ENCODE measurements at places on chromosomes 3 and 15. TPM values are rescaled to one million over a fixed set of nuclear protein-coding genes. Genes with fewer than 3 reads are reported as not detected.

Gene LYZL4
- polyA plus RNA-seq = not detected

Gene GAP43
- polyA plus RNA-seq = 9.6 TPM

Gene ACTC1
- 37.6 TPM for polyA plus RNA-seq

Gene ZNF774
- polyA plus RNA-seq = 0.82 TPM

Gene RETNLB
- not detected for polyA plus RNA-seq

Gene GRIP2
- 2.5 TPM for polyA plus RNA-seq

Gene GCSAM
- not detected for polyA plus RNA-seq

Gene SMCO1
- not detected for polyA plus RNA-seq

Gene WDR72
- 1.6 TPM for polyA plus RNA-seq

Gene RHOV
- polyA plus RNA-seq = 1.5 TPM

Gene RLBP1
- polyA plus RNA-seq = 0.05 TPM

Gene PRR20G
- 0.67 TPM for polyA plus RNA-seq

Gene CCDC13
- polyA plus RNA-seq = 0.06 TPM

Gene ARL6IP5
- polyA plus RNA-seq = 24.9 TPM

Gene SPINK8
- polyA plus RNA-seq = not detected

Gene AADACL2
- polyA plus RNA-seq = not detected

Gene EAF1
- polyA plus RNA-seq = 16.8 TPM

Gene SKOR1
- 0.03 TPM for polyA plus RNA-seq

Gene AMIGO3
- 13.1 TPM for polyA plus RNA-seq

Gene CELF6
- polyA plus RNA-seq = 0.09 TPM

Gene STARD9
- 3.3 TPM for polyA plus RNA-seq

Gene PLA1A
- polyA plus RNA-seq = not detected

Gene INKA1
- polyA plus RNA-seq = 4.8 TPM

Gene MYO5C
- 7.7 TPM for polyA plus RNA-seq

Gene CD200
- 25.0 TPM for polyA plus RNA-seq

Gene CFAP161
- polyA plus RNA-seq = 0.05 TPM

Gene ADGRG7
- not detected for polyA plus RNA-seq

Gene KLF15
- 15.7 TPM for polyA plus RNA-seq

Gene LMLN
- polyA plus RNA-seq = 3.9 TPM

Gene CLDN1
- polyA plus RNA-seq = 6.1 TPM

Gene AGTR1
- 0.03 TPM for polyA plus RNA-seq

Gene SEMA3B
- polyA plus RNA-seq = 3.0 TPM

Gene COPG1
- polyA plus RNA-seq = 50.7 TPM

Gene RFT1
- 42.4 TPM for polyA plus RNA-seq

Gene TOPBP1
- 19.7 TPM for polyA plus RNA-seq

Gene ZPLD1
- polyA plus RNA-seq = not detected

Gene ARHGAP11A
- polyA plus RNA-seq = 6.9 TPM

Gene CRYBG3
- polyA plus RNA-seq = 1.1 TPM

Gene ITPR1
- 2.5 TPM for polyA plus RNA-seq

Gene KLHL40
- polyA plus RNA-seq = not detected

Gene DUOXA2
- 0.05 TPM for polyA plus RNA-seq

Gene ANKUB1
- not detected for polyA plus RNA-seq

Gene GASK1A
- 5.2 TPM for polyA plus RNA-seq

Gene TTC23
- 5.0 TPM for polyA plus RNA-seq
